ENCODE measurements at places on chromosomes 5 and 9.

GRCh38 chr9:117679416-117679815, 24.8 kb upstream of the TLR4 start:
- DNase-seq, result no peak

DNA sequence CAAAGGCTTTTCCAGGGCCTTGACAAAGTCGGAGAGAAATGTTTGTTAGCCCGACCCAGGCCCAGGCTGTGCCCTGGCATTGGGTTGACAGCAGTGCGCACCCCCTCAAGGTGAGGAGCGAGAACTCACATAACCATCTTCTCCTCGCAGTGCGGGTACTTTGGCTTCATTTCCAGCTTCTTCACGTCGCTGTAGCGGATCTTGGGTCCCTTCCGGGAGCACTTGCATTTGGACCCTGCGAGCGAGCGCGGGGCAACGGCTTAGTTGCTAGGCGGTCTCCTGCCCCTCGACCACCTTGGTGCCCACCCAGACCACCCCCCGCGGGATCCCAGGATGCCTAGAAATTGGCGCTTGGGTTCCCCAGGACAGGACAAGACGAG, 496 bp downstream of the CXCL14 start:
- no peak for DNase-seq

DNA sequence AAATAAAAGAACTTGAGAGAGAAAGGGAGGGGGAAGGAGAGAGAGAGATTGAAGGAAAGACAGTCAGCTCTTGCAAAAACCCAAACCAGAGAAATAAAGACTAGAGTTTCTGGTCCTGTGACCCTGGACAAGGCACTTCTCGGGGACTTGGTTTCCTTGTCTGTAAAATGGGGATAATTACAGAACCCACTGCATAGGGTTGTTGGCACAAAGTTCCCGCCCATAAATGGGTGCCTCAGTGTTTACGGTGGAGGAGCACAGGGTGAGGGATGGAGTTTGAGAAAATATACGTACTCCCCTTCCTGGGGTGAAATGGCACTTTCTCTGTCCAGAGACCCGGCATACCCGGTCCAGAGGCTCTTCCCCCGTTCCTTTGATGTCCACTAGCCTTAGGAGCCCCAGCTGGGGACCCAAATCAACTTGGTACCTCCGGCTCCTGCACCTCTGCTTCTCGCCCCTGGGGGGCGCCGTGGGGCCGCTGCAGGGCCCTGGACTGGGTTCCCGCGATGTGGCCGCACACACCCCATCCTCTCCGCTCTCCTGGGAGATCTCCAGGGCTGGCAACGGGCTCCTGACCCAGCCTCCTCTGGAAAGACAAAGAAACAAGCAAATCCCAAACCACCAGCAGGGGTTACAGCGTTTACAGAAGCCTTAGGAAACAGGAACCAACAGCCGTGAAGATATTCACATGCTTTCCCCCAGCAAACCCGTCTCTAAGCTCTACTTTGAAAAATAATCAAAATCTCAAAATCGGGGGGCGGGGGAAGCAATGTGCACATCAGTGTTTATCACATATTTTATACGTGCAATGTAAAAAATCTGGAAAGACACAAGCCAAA, 26.3 kb downstream of the PTGES start:
- DNase-seq, result peak; percentile 55

- peak; percentile 94 for DNase-seq
Measured at GRCh38 chr5:164361986-164362385, 856.6 kb downstream of the MAT2B start.

GRCh38 chr9:12629067-12629466, 64.1 kb upstream of the TYRP1 start:
- no peak for DNase-seq

DNA sequence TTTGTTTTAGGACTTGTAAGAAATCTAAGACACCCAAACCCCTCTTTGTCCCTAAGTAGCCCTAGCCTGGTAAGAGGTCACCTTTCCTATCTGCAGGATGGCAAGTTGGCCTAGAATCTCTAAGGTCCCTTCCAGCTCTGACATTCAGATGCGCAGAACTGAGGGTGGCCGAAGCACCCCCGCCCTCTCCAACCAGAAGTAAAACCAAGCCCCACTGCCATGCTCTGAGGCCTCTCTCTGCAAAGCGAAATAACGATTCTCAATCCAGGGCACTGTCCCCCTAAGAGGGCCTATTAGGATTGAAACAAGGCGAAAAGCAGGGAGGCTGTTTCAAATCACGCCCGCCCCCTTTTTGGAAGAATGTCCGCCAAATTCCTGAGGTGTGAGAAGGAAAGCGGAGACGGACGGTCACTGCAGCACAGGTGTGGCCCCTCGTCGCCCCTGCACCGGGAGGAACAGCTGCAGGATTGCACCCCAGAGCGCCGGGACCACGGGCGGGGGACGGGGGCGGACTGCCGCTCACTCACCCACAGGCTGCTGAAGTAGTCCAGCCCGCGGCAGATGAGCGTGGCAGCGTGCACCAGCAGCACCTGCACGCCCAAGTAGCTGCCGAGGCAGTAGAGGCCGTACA, 824 bp downstream of the TMEM245 start:
- no peak for DNase-seq

GRCh38 chr5:15483351-15484097, 16.5 kb upstream of the FBXL7 start:
- DNase-seq, result no peak

GRCh38 chr5:133232435-133232834, 180.6 kb downstream of the HSPA4 start:
- no peak for DNase-seq

- no peak for DNase-seq
Measured at GRCh38 chr9:93965830-93966577, 10.8 kb upstream of the BARX1 start.

DNA sequence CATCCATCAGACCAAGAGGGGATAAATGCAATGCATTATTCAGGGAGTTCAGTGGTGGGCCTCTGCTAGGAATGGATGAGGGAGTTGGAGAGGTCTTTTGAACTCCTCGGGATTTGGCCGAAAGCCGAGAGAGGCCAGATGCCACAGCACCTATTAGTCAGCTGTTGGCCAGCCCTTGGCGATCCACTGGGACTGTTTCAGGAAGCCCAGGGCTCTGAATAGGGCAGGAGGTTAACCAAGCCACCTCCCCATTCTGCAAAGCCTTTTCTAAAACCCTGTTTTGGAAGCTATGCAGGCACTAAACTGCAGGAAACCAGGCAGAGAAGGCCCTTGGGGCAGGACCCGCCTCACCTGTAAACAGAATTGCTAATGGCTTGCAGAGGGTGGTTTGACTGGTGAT, 37.8 kb downstream of the ASTN2 start:
- DNase-seq, result no peak

DNA sequence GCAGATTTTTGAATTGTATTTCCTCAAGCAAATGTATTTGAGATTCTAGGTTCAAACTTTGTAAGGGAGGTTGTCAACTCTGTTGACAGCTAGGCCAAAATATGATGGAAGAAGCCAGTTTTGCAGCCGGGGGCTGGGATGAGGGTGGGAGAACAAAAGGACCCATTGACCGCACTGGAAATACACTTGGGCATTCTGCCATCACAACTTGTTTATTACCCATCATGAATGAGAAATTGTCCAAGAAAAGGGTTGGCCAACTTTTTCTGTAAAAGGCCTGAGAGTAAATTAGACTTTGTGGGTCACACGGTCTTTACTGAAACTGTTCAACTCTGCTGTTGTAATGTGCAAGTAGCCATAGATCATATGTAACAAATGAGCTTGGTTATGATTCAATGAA, 221.3 kb upstream of the KLF9 start:
- DNase-seq, result no peak

- no peak for DNase-seq
Measured at GRCh38 chr9:100856238-100856637, 172.3 kb upstream of the PLPPR1 start.

DNA sequence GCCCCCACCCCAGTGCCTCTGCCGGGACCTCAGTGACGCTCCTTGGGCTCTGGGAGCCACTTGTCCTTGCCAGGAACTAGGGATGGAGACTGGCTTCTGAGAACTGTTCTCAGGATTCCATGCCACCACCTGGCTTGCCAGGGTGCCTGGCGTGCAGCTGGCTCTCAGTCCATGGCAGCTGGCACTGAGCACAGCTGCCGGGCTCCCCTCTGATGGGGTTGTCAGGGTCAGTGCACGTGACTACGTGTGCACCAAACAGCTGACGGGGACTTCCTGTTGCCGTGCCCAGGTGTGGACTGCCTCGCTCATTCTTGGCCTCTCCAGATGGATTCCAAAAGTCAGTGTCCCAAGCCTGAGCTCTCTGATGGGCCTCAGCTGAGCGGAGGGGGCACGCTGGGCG, 9.4 kb downstream of the KCNT1 start:
- DNase-seq, result peak; percentile 30

GRCh38 chr9:74379718-74380117, 117.4 kb upstream of the RORB start:
- peak; percentile 22 for DNase-seq

GRCh38 chr5:72720205-72720604, 96.3 kb upstream of the TNPO1 start:
- no peak for DNase-seq

Measured in SHP77 treated with DMSO at 0.1 percent for 48 hours (cell line).